Stimulated activated CD4-positive, alpha-beta T cell treated with anti-CD3 and anti-CD28 coated beads, TNF-alpha, amount 100 ng/mL, for 24 hours (primary cell): ENCODE measurements at places on chromosomes 1 and 21.

DNA sequence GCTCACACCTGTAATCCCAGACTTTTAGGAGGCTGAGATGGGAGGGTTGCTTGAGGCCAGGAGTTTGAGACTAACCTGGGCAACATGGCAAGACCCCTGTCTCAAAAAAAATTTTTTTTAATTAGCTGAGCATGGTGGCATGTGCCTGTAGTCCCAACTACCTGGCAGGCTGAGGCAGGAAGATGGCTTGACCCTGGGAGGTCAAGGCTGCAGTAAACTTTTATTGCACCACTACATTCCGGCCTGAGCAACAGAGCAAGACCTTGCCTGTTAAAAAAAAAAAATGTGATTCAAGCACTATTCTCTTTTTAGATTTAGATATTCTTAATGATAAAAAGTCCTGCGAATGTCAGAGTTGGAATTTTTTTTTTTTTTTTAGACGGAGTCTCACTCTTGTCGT is 102.5 kb upstream of the L1TD1 start:
- DNase-seq = no peak

DNA sequence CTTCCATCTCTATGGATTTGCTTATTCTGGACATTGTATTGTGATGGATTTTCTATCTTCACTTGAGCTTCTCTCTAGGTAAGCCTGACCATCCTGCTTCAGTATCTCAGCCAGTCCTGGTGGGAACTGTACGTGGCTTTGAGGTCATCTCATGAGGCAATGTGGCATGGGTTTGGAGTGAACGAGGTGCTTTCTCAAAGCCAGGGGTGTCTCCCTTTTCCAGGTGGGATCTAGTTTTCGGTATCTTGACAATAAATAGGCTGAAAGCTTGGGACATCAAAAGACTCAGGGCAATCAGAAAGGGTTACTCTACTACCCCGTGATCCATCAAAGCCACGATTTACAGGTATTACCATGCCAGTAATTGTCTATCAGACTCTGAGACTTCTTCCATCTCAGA is 40.8 kb downstream of the AZIN2 start:
- DNase-seq = no peak

DNA sequence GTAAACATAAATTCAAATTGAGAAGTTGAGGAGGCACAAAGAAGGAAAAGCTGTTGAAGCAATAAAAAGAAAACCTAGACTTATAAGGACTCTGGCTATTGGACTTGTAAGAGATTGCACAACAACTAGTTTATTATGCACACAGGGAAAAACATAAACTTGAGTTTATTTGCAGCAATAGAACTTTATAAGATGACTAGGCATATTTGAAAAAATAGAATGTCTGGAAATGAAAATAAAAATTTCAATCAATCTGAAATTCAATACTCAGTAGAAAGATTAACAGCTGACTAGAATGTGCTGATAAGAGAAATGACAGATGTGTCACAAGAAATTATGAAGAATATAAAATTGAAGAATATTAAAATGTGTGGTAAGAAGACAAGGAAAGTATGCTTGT is 505.4 kb upstream of the ZP4 start:
- no peak for DNase-seq

DNA sequence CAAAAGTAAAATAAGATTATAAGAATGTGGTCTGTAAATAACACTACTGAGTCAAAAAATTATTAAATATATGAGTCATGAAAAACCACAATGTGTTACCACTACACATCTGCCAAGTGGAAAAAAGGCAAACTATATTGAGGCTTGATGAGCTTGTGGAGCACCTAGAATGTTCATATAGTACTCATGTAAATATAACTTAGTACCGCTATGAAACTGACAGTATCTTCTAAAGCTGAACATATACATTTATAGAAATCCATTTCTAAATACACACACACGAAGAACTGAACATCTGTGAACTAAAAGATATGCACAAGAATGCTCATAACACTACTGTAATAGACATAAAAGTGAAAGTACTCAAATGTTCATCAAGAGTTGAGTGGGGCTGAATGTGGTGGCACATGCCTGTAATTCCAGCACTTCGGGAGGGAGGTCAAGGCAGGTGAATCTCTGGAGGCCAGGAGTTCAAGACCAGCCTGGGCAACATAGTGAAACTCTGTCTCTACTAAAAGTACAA is 18.5 kb upstream of the GBP3 start:
- DNase-seq = no peak

DNA sequence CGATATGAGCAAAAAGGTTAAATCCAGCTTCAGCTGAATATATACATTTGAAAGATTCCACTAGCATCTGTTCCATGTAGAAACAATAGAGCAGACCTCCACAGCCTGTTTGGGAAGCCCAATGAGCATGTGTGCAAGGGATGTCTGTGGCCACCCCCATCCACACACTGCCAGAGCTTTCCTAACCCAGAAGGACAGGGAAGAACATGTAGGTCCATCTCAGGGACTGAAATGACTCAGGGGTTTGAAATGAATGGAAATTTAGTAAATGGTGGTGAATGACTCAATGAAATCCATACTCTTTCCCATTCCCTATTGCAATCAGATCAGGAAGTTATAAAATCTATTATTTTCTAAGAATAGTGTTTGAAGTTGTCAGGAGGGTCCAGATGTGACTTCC is 397.2 kb downstream of the DUSP10 start:
- DNase-seq = no peak

DNA sequence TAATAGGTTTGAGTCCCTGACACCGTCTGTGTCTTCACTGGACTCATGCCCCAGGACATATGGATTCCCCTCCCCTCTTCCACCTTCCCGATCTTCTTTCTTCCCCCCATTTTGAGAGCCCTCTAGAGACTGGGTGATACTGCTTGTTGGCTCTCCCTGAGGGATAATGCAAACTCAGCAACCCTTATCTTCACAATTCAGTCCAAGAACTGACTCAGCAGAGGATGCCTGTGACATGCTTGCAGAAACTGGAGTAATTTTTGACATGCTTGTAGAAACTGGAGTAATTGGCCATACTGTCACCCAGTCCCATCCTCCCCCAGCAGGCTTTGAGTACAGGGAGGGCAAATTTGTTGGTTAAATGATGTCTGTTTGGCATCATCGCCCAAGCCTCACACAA is 127.6 kb upstream of the CTTNBP2NL start:
- no peak for DNase-seq

- DNase-seq = no peak
Measured at GRCh38 chr1:24248859-24249258, 61.8 kb upstream of the IFNLR1 start.
